Activated CD4-positive, alpha-beta T cell treated with anti-CD3 and anti-CD28 coated beads, Interleukin-2, amount 50 U/mL, for 48 hours (primary cell): ENCODE measurements at places on chromosomes 1 and 21.

GRCh38 chr1:3598051-3598491 lies 13.2 kb downstream of the MEGF6 start:
- DNase-seq: no peak

DNA sequence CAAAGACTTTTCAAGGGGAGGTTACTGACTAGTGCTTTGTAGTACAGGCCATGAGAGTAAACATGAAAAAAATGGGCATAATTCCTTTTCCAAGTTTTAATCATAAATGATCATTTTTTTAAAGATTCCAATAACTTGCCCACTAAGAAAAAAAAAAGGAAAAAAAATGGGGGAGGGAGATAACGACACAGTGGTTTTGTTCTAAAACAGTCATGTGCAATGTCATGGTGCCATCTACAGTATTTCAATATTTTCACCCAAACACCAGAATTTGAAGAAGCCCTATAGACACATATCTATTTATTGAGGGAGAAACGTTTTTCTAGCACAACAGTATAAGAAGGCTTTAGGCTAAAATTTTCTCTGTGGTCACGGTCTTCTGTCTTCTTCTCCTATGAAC lies 250.2 kb downstream of the LTN1 start:
- no peak for DNase-seq

GRCh38 chr1:90550626-90551406 lies 166.3 kb downstream of the BARHL2 start:
- DNase-seq: no peak

DNA sequence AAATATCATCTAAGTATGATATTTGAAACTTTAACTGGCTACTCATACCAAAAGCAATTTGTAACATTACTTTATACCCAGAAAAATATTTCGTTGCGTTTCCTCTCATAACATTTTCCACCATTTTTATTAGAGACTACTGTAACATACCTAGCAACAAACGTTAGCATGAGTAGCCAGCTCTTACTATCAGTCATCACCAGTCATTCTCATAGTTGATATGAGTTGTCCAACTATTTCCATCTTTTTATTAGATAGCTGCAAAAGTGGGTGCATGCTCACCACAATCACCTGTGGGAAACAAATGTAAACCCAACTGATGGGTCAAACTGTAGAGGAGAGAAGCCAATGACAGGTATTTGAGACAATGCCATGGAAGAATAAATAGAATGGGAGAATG lies 114.6 kb downstream of the AKT3 start:
- DNase-seq: no peak

GRCh38 chr1:35600593-35600992 lies 27.5 kb downstream of the TFAP2E start:
- DNase-seq: no peak

- DNase-seq: no peak
These were observed 18.1 kb downstream of the MAP3K7CL start for GRCh38 chr21:29148530-29148929.

- DNase-seq: no peak
These were observed 4.9 kb downstream of the ARID1A start for GRCh38 chr1:26700711-26701110.

DNA sequence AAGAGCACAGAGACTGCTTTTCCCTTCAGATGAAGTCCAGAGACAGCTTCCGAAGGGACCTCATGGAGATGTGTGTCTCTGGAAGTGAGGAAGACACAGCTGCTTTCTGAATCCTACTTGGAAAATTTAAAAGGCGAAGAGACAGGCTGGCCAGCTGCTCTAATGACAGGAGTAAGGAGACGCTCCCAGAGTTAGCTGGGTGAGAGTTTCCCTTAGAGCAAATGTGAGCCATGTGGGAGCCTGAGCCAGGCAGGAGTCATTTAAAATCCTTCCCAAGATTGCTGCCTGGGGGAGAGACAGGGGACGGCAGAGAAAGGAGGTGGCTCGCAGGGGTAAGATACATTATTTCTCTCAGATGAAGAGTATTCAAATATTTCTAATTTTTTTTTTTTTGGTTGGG lies 53.1 kb downstream of the ZNF326 start:
- no peak for DNase-seq

- no peak for DNase-seq
These were observed 57.3 kb upstream of the CCDC190 start for GRCh38 chr1:162918151-162918754.

DNA sequence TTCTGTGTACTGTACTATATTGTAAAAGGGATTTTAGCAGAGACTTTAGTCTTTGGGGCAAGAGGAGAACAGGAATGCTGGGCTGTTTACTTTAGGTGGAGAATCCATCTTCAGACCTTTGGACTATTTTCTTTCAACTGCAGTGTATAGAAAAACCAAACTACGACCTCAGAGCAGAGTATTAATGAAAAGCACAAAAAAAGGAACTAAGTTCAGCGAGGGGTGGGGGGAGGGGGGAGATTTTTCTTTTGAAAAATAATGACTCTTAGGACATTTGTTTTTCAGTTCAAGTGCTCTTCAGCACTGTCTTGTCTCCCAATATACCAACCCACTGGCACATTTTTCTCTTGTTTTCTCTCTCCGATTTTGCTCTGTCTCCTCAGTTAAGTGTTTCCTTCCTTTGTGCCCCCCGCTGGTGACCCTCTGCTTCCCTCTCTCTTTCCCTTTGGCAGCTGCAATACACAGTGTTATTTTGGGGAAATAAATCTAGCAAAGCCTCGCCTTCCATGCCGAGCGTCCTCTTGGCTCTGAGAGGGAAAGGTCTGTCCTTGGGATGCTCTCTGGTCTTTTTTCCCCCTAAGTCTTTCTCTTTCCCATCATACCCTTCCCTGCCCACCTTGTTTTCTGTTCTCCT lies 44.8 kb downstream of the ACP6 start:
- no peak for DNase-seq

GRCh38 chr1:12345350-12346217 lies 115.8 kb downstream of the VPS13D start:
- DNase-seq: peak; percentile 8
